ENCODE measurements at places on chromosomes 6 and 20. TPM values are rescaled to one million over a fixed set of nuclear protein-coding genes. Genes with fewer than 3 reads are reported as not detected.

The DZANK1 gene
- 0.96 TPM for polyA plus RNA-seq

The VIP gene
- 0.21 TPM for polyA plus RNA-seq

The PDYN gene
- not detected for polyA plus RNA-seq

The NFATC2 gene
- polyA plus RNA-seq, result 0.48 TPM

The SDC4 gene
- polyA plus RNA-seq, result 323 TPM
